Vagina (tissue), 2 donors: ENCODE measurements at places on chromosomes 7 and 10. TPM values are rescaled to one million over a fixed set of nuclear protein-coding genes. Genes with fewer than 3 reads are reported as not detected.
A peak's percentile ranks its signal among the peaks of the same experiment; 100 is the strongest.

ZNF485 gene
- total RNA-seq, result 5.4 TPM

HMX2 gene
- total RNA-seq, result not detected

GJD4 gene
- total RNA-seq, result not detected

MSS51 gene
- total RNA-seq, result 1.5 TPM

TUBB8 gene
- total RNA-seq, result not detected

CACNA2D1 gene
- total RNA-seq, result 16.9 TPM

ANKRD61 gene
- not detected for total RNA-seq

DNA sequence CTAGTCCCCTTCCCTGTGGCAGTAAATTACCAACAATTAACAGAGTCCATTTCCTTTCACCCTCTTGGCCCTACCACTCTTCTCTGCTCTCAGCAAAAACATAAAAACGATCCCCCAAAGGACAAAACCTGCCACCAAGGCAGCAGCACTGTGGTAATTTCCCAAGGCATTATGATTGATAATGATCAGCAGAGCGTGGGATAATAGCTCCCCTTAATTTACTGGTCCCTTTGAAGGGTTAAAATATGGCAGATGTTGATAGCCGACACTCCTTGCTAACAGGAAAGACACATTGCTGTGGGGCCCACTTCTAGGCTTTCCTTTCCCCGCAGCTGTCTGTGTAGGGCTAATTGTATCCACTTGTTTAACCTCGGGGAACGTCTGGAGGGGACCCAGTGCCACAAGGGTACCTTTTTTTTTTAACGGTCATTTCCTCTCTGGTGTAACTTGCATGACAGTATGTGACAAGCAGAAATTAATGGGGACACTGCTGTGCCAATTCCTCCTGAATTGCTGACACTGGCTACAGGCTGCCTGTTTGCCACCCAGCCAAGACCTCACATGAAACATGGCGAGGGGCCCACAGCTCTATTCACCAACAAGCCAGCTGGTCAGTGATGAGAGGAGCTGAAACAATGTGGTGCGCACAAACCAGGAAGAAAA, 81.3 kb downstream of the CDK6 start:
- H3K36me3 ChIP-seq, result no peaks in the 10 kb centered on the region
- no peak for DNase-seq
- peaks cover 6% of the 10 kb centered on the region for H3K4me1 ChIP-seq
- H3K27ac ChIP-seq, result no peak overlapping the region
- no peaks in the 10 kb centered on the region for H3K27me3 ChIP-seq

DNA sequence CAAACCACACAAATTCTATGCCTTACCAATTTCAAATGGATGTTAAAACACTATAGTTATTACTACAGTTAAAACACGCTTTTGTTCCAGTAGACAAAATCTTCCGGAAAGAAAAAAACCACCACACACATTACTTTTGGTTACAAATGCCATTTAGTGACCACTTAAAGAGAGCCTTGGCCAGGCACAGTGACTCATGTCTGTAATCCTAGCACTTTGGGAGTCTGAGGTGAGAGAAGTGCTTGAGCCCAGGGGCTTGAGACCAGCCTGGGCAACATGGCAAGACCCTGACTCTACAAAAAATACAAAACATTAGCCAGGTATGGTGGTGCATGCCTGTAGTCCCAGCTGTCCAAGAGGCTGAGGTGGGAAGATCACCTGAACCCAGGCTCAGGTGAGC, 7.2 kb downstream of the TNPO3 start:
- no peaks in the 10 kb centered on the region for H3K36me3 ChIP-seq
- no peak for DNase-seq
- H3K27me3 ChIP-seq, result no peaks in the 10 kb centered on the region
- H3K4me3 ChIP-seq, result no peak overlapping the region
- no peak overlapping the region for H3K27ac ChIP-seq

DNA sequence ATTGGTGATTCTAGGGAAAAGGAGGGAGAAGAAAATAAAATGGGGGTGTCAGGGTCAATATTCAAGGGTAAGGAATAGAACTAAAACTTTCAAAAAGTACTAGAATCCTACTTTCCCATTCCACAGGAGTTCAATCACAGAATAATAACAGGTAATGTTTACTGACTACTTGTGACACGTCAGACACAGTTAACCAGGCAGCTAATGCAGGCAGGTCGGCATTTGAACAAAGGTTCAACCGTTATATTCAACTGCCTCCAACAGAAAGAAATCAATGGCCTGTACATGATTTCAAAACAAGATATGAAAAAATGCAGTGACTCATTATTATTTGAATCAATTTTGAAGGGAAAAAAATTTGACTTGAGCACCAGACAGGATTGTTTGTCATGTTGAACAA, 3.1 kb downstream of the ASB15 start:
- no peaks in the 10 kb centered on the region for H3K4me1 ChIP-seq
- DNase-seq, result no peak
- no peak overlapping the region for H3K4me3 ChIP-seq
- H3K36me3 ChIP-seq, result no peaks in the 10 kb centered on the region
- H3K27me3 ChIP-seq, result no peaks in the 10 kb centered on the region

DNA sequence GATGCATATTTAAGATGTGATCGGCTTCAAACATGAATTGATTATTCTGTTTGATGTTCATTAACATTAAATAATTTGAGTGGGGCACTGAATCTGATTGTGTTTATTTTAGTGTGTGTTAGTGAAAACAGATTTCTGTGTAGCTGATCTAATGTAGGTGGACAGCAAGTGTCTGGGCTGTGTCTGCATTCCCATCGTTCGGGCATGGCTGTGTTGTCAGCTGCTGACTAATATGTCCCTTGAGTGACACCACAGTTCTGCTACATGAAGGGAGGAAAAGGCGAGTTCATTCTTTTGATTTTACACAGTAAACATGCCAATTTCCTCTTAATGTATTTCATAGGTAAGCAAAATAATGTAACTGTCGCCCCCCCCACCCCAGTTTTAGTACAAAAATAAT, 203.0 kb downstream of the CNTNAP2 start:
- H3K4me1 ChIP-seq, result no peaks in the 10 kb centered on the region
- H3K4me3 ChIP-seq, result no peak overlapping the region
- H3K36me3 ChIP-seq, result no peaks in the 10 kb centered on the region
- no peak overlapping the region for H3K27ac ChIP-seq

DNA sequence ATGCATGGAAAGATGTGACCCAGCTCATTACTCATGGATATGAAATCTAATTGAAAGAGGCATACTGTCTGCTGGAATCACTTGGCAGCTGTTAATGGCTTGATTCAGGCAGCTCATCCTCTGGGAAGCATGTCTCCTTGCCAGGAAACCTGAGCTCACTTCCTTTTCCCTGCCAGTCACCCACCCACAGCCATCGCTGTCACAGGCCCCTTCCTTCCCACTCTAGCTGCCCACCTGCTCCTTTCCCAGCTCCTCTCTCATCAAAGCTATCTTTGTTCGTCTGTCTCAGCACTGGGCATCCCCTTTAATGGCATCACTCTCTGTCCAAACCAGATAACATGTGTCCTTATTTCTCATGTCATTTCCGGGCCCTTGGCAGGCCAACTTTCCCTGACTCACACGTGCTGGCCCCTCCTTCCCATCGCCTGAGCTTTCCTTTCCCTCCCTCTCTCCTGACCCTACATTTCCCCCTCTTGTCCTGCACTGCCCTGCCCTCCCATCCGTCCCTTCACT, 721.9 kb downstream of the TNS3 start:
- H3K4me1 ChIP-seq, result no peaks in the 10 kb centered on the region
- no peak for DNase-seq
- no peak overlapping the region for H3K4me3 ChIP-seq
- H3K36me3 ChIP-seq, result no peaks in the 10 kb centered on the region
- no peak overlapping the region for H3K27ac ChIP-seq

DNA sequence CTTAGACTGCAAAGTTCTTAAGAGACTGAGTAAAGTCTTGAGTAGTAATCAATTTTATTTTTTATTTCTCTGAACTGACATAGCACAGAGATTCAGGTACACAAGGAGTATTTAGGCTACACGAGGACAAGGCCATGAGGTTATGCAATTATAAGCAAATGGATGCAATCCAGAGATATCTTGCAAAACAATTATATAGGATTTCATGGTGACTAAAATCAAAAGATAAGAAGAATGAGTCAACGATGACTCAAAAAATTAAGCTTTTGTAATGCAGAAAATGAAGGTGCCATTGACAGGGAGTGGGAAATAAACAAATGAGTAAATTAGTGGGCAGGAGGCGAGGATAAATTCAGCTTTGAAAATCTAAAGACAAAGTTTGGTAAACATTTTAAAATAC, 66.7 kb upstream of the MYO3A start:
- no peaks in the 10 kb centered on the region for H3K36me3 ChIP-seq
- no peak overlapping the region for H3K4me3 ChIP-seq
- no peak overlapping the region for H3K27ac ChIP-seq
- H3K27me3 ChIP-seq, result no peaks in the 10 kb centered on the region
- no peaks in the 10 kb centered on the region for H3K4me1 ChIP-seq

DNA sequence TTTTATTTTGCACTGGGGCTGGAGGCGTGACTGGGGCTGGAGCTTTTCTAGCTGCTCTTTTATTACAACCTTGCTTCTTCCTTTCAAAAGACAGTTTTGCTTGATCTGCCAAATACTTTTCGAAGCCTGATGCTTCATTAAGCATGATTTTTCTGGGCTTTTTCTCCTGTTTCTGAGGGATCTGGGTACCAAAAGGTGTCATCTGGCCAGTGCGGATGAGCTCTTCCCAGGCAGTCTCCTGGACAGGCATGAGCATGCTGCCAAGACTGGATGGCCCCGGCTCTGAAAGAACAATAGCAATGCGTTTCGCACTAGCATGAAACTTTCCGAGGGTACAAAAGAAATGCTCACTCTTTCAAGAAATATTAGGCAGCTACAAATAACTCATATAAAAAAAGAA, 14.4 kb downstream of the ERCC6 start:
- H3K4me3 ChIP-seq, result no peak overlapping the region
- no peaks in the 10 kb centered on the region for H3K4me1 ChIP-seq
- no peaks in the 10 kb centered on the region for H3K27me3 ChIP-seq
- peaks cover 51% of the 10 kb centered on the region for H3K36me3 ChIP-seq

DNA sequence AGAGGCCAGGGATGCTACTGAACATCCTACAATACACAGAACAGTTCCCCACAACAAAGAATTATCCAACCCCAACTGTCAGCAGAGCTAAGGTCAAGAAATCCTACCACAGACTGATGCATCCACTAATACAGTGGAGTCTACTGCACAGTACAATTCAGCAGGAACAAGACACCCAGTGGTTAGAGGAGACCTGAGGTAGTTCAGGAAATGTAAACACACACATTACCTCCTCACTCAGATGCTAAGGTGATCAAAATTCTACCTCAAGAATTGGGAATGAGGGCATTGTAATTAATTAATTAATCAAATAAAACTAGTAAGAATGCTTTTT, 91.4 kb downstream of the ZFAND4 start:
- no peaks in the 10 kb centered on the region for H3K36me3 ChIP-seq
- peaks cover 25% of the 10 kb centered on the region for H3K4me1 ChIP-seq
- no peak for DNase-seq
- no peak overlapping the region for H3K27ac ChIP-seq
- H3K27me3 ChIP-seq, result no peaks in the 10 kb centered on the region

- no peak overlapping the region for H3K4me3 ChIP-seq
- H3K4me1 ChIP-seq, result no peaks in the 10 kb centered on the region
- H3K27me3 ChIP-seq, result no peaks in the 10 kb centered on the region
- DNase-seq, result no peak
- H3K27ac ChIP-seq, result no peak overlapping the region
Observed at GRCh38 chr10:69768386-69768785, 33.3 kb upstream of the COL13A1 start.

- no peak overlapping the region for H3K27ac ChIP-seq
- no peaks in the 10 kb centered on the region for H3K4me1 ChIP-seq
- no peaks in the 10 kb centered on the region for H3K27me3 ChIP-seq
- DNase-seq, result no peak
- no peaks in the 10 kb centered on the region for H3K36me3 ChIP-seq
- no peak overlapping the region for H3K4me3 ChIP-seq
Observed at GRCh38 chr10:10054466-10054865, 963.2 kb upstream of the CELF2 start.

GRCh38 chr7:82017334-82017943, 247.6 kb upstream of the HGF start:
- H3K27ac ChIP-seq, result no peak overlapping the region
- no peak overlapping the region for H3K4me3 ChIP-seq
- DNase-seq, result no peak
- H3K36me3 ChIP-seq, result no peaks in the 10 kb centered on the region
- H3K27me3 ChIP-seq, result no peaks in the 10 kb centered on the region

- no peak overlapping the region for H3K27ac ChIP-seq
- no peak overlapping the region for H3K4me3 ChIP-seq
- no peaks in the 10 kb centered on the region for H3K27me3 ChIP-seq
- DNase-seq, result no peak
- H3K36me3 ChIP-seq, result no peaks in the 10 kb centered on the region
- no peaks in the 10 kb centered on the region for H3K4me1 ChIP-seq
Observed at GRCh38 chr7:21128062-21128817, 299.6 kb upstream of the SP4 start.

DNA sequence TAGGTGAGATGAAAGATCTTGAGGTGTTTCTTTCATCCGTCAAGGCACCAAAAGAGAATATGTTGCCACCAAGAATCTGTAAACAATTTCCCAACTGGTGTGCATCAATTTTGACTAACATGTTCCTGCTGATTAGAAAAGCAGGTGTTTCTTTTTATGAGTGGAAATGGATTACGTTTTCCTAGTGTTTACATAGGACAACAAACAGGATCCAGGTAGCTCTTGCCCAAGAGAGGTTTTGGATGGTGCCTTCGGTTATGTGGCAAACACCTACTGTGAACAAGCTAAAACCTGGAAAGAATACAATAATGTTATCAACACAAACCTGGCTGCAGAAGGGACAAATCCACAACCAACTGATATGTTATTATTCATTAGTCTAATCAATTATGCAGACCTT, 53.6 kb upstream of the WNT16 start:
- no peak overlapping the region for H3K27ac ChIP-seq
- no peak for DNase-seq
- H3K4me1 ChIP-seq, result peaks cover 11% of the 10 kb centered on the region
- H3K36me3 ChIP-seq, result no peaks in the 10 kb centered on the region
- no peak overlapping the region for H3K4me3 ChIP-seq
- H3K27me3 ChIP-seq, result no peaks in the 10 kb centered on the region

GRCh38 chr7:91201442-91202113, 62.7 kb upstream of the FZD1 start:
- H3K36me3 ChIP-seq, result no peaks in the 10 kb centered on the region
- no peak overlapping the region for H3K4me3 ChIP-seq
- H3K27me3 ChIP-seq, result no peaks in the 10 kb centered on the region

GRCh38 chr7:137772748-137773147, 74.0 kb downstream of the DGKI start:
- no peak overlapping the region for H3K27ac ChIP-seq
- H3K4me1 ChIP-seq, result no peaks in the 10 kb centered on the region
- H3K27me3 ChIP-seq, result no peaks in the 10 kb centered on the region
- H3K36me3 ChIP-seq, result no peaks in the 10 kb centered on the region
- no peak for DNase-seq

- DNase-seq, result no peak
- no peaks in the 10 kb centered on the region for H3K36me3 ChIP-seq
- H3K4me3 ChIP-seq, result no peak overlapping the region
- H3K27me3 ChIP-seq, result no peaks in the 10 kb centered on the region
- H3K27ac ChIP-seq, result peak overlapping the region; percentile 87
Observed at GRCh38 chr10:132420981-132421846, 24.2 kb downstream of the PWWP2B start.
